Upper lobe of left lung (tissue), 6 donors: ENCODE measurements at places on chromosomes 12 and 14. TPM values are rescaled to one million over a fixed set of nuclear protein-coding genes. Genes with fewer than 3 reads are reported as not detected.
A peak's percentile ranks its signal among the peaks of the same experiment; 100 is the strongest.

GRCh38 chr12:29731591-29731990 lies 52.2 kb downstream of the TMTC1 start:
- H3K36me3 ChIP-seq: no peaks in the 10 kb centered on the region
- no peaks in the 10 kb centered on the region for H3K27me3 ChIP-seq
- H3K27ac ChIP-seq: no peak overlapping the region
- no peak for DNase-seq
- H3K4me1 ChIP-seq: peaks cover 5% of the 10 kb centered on the region

DNA sequence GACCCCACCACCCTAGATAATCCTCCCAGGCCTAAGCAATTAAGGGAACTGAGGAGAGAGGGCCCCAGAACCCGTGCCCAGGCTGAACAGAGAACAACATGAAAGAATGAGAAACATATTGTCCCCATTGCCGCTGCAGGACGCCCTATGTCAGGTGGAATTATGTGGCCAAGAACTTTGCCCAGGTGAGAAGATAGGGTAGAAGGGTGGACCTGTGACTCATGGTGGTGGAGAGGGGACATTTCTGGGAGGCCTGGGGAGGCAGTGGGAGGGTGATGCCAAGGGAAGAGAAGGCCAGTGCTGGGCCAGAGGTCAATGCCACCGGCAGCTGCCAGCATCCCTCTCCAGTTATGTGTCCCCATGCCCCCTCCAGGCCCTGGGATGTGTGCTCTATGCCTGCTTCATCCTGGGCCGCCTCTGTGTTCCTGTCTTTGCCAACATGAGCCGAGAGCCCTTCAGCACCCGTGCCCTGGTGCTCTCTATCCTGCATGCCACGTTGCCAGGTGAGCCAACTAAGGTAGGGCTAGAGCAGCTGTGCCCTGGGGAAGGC lies 15.5 kb downstream of the SOAT2 start:
- H3K27me3 ChIP-seq: no peaks in the 10 kb centered on the region
- H3K4me3 ChIP-seq: no peak overlapping the region
- DNase-seq: no peak
- H3K4me1 ChIP-seq: no peaks in the 10 kb centered on the region

DNA sequence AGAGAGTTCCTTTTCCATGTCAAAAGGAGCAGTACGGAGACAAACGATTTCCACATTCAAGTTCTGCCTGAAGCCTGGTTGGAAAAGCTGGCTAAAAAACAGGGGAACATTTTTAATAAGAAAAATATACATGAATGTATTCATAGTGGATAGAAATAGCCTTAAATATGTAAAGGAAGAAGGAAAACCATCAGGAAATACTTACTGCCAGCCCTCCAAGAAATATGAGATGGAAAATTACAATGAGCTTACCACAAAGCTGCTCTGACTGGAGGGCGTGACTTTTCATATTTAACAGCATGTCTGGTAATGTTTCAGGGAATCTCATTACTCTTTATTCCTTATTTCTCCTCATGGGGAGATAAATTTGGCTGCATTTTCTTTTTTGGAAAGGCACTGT lies 75.9 kb upstream of the ZDHHC17 start:
- H3K4me3 ChIP-seq: no peak overlapping the region
- peaks cover 9% of the 10 kb centered on the region for H3K4me1 ChIP-seq
- H3K36me3 ChIP-seq: no peaks in the 10 kb centered on the region
- H3K27ac ChIP-seq: no peak overlapping the region
- H3K27me3 ChIP-seq: no peaks in the 10 kb centered on the region
- DNase-seq: no peak

DNA sequence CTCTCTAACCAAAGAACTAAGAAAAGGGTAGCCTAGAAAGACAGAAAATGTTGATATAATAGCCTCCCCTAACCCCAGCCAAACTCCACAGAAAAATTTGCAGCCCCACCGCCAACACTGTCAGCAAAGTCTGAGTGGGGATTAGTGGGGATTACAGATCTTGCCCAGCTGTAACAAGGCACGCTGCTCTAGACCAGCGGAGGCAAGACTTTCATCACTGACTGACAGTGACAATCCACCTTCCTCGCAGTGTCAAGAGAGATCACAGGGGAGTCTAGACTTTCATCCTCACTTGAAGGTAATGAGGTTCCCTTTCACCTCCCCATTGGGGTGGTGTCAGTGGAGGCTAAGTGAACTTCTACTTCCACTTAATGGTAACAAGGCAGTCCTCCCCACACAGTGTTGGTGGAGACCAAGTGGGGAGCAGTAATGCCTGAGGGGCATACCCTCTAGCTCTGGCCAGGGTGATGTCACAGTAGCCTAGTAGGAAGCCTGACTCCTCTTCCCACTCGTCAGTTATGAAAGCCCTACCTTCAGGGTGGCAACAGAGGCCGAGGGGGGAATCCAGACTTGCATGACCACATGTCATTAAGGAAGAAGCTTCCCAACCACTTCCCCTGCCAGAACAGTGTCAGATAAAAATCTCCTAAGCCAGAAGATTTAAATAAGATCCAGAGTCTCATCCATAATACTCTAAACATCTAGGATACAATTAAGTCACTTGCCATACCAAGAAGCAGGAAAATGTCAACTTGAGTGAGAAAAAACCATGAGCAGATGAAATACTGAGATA lies 91.7 kb upstream of the RASSF8 start:
- no peak overlapping the region for H3K4me3 ChIP-seq
- DNase-seq: no peak
- H3K4me1 ChIP-seq: no peaks in the 10 kb centered on the region
- no peaks in the 10 kb centered on the region for H3K27me3 ChIP-seq
- no peak overlapping the region for H3K27ac ChIP-seq

- DNase-seq: no peak
- no peak overlapping the region for H3K4me3 ChIP-seq
- H3K27ac ChIP-seq: no peak overlapping the region
- H3K27me3 ChIP-seq: no peaks in the 10 kb centered on the region
- H3K36me3 ChIP-seq: no peaks in the 10 kb centered on the region
Measured at GRCh38 chr14:28120391-28120790, 646.2 kb upstream of the FOXG1 start.

GRCh38 chr12:132084621-132085290 lies 59.4 kb downstream of the DDX51 start:
- DNase-seq: peak; percentile 82
- no peaks in the 10 kb centered on the region for H3K27me3 ChIP-seq
- H3K27ac ChIP-seq: peak overlapping the region; percentile 85
- H3K4me3 ChIP-seq: peak overlapping the region; percentile 70
- H3K4me1 ChIP-seq: peaks cover 12% of the 10 kb centered on the region

DNA sequence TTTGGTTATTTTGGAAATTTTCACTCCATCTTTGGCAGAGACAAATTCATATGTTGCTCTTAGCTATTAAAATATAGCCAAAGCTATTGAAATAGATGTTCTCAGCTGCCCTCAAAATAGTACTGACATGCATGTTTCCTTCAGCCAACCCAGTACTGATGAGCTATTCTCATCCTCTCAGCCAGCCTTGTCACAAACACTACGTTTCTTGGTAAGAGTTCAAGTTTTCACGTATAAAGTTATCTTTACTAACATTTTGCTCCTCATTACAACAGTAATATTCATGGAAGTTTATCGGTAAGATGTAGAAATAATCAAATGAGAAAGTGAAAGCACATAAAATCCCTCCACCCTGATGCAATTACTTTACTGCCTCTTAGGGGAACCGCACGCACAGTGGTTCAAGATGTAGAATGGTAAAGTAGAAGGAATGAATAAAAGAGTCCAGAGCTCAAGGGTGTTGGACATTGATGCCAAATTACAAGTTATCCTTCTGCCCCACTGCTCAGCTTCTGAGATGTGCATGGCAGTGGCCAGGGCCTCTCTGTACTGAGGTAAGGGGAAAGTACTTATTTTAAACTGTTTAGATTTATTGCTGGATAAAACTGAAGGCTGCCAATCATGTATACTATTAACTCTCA lies 20.7 kb downstream of the GCH1 start:
- DNase-seq: no peak
- peaks cover 17% of the 10 kb centered on the region for H3K4me1 ChIP-seq
- peak overlapping the region; percentile 49 for H3K4me3 ChIP-seq
- H3K27me3 ChIP-seq: no peaks in the 10 kb centered on the region
- no peaks in the 10 kb centered on the region for H3K36me3 ChIP-seq

DNA sequence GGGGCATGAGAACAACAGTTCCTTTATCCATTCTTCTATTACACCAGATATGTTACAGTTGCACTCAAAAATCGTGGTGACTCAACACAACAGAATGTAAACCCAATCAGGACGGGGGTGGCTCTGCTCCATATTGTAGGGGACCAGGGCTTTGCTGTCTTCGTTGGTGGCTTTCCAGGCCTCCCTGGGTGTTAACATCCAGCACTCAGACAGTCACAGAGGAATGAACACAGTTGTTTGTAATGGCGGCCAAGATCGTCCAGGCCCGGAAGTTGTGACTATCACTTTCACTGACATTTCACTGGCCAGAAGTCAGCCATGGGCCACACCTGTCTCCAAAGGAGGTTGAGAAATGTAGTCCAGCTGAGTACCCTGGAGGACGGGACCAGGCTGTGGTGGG lies 204.1 kb downstream of the CACNA1C start:
- H3K27me3 ChIP-seq: no peaks in the 10 kb centered on the region
- H3K4me3 ChIP-seq: no peak overlapping the region
- peaks cover 13% of the 10 kb centered on the region for H3K4me1 ChIP-seq
- DNase-seq: no peak
- no peaks in the 10 kb centered on the region for H3K36me3 ChIP-seq

GRCh38 chr14:35078082-35078481 lies 32.0 kb downstream of the FAM177A1 start:
- peaks cover 6% of the 10 kb centered on the region for H3K4me1 ChIP-seq
- peaks cover 37% of the 10 kb centered on the region for H3K36me3 ChIP-seq
- no peak overlapping the region for H3K4me3 ChIP-seq
- no peak for DNase-seq
- H3K27me3 ChIP-seq: no peaks in the 10 kb centered on the region
- H3K27ac ChIP-seq: no peak overlapping the region

- no peaks in the 10 kb centered on the region for H3K27me3 ChIP-seq
- no peaks in the 10 kb centered on the region for H3K4me1 ChIP-seq
- no peaks in the 10 kb centered on the region for H3K36me3 ChIP-seq
- H3K27ac ChIP-seq: no peak overlapping the region
- DNase-seq: no peak
Measured at GRCh38 chr14:48805315-48805714, 780.9 kb downstream of the RPS29 start.

GRCh38 chr12:60100852-60101251 lies 505.0 kb downstream of the SLC16A7 start:
- DNase-seq: no peak
- H3K4me3 ChIP-seq: no peak overlapping the region
- H3K27ac ChIP-seq: no peak overlapping the region
- H3K27me3 ChIP-seq: no peaks in the 10 kb centered on the region
- no peaks in the 10 kb centered on the region for H3K36me3 ChIP-seq

DNA sequence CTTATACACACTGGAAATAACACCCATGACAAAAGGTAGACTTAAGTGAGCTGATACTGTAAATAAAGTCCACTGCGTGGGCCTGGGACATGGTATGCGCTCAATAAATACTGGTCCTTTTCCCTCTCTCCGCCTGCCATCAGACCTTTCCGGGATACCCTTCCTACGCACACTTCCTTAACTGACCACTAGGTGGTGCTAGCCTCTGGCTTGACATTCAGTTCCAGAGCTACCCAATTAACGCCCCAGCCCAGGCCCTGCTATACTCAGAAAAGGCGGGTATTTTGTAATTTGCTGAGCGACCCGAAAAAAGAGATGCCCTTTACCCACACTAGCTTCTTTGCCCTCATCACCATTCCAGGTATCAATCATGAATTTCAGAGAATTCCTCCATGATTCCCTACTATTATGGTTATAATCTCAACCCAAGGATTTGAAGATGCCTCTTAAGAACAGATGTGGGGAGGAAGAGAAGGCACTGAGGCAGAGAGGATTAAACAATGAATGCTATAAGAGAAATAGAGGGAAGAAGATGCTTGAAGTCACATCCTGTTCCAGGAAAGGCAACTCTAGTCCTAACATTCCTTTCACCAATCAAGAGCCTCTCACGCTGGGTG lies 3.9 kb upstream of the LRP1 start:
- no peak overlapping the region for H3K27ac ChIP-seq
- no peak for DNase-seq
- H3K36me3 ChIP-seq: no peaks in the 10 kb centered on the region
- H3K4me3 ChIP-seq: no peak overlapping the region

DNA sequence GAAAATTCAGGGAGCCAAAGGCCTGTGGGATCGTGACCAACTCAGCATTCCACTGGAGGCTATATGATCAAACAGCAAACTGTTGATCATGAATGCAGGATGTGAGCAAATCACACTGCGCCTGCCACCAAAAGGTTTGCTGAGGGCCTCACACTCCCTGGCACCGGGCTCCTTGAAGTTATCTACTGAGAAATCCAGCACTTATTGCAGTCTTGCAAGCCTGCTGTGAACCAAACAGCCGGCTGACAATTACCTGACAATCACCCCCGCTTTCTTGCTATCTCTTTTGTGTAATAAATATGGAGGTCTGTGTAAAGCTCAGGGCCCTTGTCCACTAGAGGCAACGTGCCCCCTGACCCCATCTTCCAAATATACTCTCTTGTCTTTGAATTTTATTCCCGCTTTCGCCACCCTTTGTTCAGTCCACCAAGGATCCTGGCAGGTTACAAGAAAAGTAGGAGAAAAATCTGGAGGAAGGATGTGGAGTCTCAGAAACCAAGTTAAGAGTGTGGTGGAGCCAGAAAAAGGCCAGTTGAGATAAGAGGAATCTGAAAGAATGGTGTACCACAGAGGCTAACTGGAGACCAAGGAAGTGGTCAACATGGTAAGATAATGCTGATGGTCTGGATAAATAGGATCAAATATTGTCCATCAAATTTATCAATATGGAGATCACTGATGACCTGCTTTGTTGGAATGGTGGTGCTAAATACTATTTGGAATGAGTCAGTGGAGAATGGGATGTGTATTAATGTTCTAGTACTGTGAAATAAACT lies 229.2 kb downstream of the ALX1 start:
- no peak overlapping the region for H3K27ac ChIP-seq
- no peak for DNase-seq
- no peaks in the 10 kb centered on the region for H3K4me1 ChIP-seq
- H3K36me3 ChIP-seq: no peaks in the 10 kb centered on the region

- no peak overlapping the region for H3K27ac ChIP-seq
- H3K4me1 ChIP-seq: no peaks in the 10 kb centered on the region
- no peaks in the 10 kb centered on the region for H3K27me3 ChIP-seq
- H3K36me3 ChIP-seq: no peaks in the 10 kb centered on the region
Measured at GRCh38 chr14:64695071-64695470, 9.2 kb upstream of the PLEKHG3 start.

Gene SPPL3
- total RNA-seq: 24.9 TPM

Gene CLEC4D
- total RNA-seq: 3.9 TPM

Gene ACOT4
- 4.6 TPM for total RNA-seq

Gene ZNF384
- total RNA-seq: 33.4 TPM

Gene BMAL2
- total RNA-seq: 2.3 TPM

Gene KCNJ8
- total RNA-seq: 14.7 TPM

Gene FGD4
- 50.8 TPM for total RNA-seq

Gene CINP
- total RNA-seq: 37.7 TPM

Gene SLCO1B1
- total RNA-seq: not detected

Gene GALNT16
- total RNA-seq: 2.0 TPM

Gene PHLDA1
- total RNA-seq: 13.1 TPM

Gene TSHR
- not detected for total RNA-seq
